ENCODE measurements at places on chromosomes 2 and 18. TPM values are rescaled to one million over a fixed set of nuclear protein-coding genes. Genes with fewer than 3 reads are reported as not detected.

DNA sequence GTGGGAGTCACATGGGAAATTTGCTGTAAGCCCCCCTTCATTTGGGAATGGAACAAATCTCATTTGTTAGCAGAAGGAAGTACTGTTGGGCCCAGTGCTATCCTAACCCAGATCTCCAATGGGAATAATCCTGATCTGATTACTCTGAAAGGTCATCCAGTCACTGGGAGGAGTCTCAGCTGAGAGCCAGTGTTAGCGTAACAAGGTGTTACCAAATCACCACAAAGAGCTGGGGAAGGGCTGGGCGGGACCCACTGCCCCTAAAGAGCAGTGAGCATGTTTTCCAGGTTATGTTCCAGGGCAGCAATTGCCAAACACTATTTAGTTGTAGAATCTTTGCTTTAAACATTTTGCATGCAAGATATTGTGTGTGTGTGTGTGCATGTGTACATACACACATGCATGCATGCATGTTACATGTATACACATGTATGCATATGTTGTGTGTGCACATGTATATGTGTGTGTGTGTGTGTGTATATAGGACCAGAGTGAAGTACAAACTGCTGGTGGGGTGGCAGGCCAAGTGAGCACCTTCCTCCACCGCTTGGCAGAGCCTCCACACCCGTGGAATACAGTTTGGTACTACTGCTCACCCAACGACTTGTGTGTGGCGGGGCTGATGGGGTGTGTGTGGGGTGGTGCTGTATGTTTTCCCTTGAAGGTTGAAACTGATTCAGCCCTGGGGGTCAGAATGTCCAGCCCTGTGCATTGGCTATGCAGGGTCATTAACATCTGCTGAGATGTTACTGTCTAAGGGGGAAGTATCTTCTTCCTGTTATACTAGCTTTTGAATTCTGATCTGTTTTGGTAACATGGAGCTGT lies 15.2 kb downstream of the INPP5D start:
- H3K4me1 ChIP-seq, result peaks cover 83% of the 10 kb centered on the region
- H3K27me3 ChIP-seq, result no peaks in the 10 kb centered on the region
- peak overlapping the region; percentile 57 for H3K27ac ChIP-seq
- peak overlapping the region; percentile 49 for H3K4me3 ChIP-seq
- DNase-seq, result no peak
- peaks cover 11% of the 10 kb centered on the region for H3K36me3 ChIP-seq

Gene UGT1A5
- total RNA-seq, result not detected

DNA sequence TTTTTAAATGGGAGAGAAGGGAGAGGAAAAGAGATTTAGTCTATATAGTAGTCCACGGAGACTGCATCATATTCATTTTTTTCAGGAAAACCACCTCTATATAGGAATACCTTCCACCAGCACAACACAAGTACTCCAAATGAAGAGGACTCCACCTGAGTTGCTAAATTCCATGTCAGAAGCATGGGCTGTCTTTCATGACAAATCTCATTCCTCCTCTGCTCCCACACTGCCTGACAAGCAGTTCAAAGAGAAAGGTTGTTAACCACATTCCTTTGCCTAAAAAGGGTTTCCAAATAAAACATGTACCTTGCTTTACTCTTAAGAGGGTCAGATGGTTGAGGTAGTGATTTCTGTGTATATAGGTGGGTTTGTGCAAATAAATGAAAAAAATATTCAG lies 122.0 kb downstream of the TMEFF2 start:
- no peaks in the 10 kb centered on the region for H3K27me3 ChIP-seq
- H3K4me3 ChIP-seq, result no peak overlapping the region
- H3K36me3 ChIP-seq, result no peaks in the 10 kb centered on the region
- no peak for DNase-seq
- no peak overlapping the region for H3K27ac ChIP-seq

Gene INPP5D
- total RNA-seq, result 106 TPM
